ENCODE measurements at places on chromosomes 7 and 10.

GRCh38 chr7:101373812-101374614 is 11.3 kb downstream of the COL26A1 start:
- no peak for DNase-seq

DNA sequence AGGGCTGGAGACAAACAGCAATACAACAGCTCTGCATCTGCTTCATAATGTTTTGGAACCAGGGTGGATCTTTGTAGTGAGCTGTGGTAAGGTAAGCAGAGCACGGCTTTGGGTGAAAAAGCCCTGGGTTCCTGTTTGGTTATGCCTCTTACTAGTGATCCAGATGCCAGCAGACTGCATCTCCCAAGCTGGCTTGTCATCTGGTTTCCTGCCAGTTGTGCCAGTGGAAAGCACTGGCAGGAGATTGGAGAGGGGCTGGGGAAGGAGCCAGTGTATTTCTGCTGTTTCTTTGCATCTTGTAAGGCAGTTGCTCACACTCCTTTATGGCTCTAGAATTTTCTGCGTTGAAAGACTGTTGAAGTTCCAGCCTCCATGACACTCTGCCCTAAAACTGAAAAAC is 137.6 kb downstream of the TSPAN12 start:
- DNase-seq = no peak

DNA sequence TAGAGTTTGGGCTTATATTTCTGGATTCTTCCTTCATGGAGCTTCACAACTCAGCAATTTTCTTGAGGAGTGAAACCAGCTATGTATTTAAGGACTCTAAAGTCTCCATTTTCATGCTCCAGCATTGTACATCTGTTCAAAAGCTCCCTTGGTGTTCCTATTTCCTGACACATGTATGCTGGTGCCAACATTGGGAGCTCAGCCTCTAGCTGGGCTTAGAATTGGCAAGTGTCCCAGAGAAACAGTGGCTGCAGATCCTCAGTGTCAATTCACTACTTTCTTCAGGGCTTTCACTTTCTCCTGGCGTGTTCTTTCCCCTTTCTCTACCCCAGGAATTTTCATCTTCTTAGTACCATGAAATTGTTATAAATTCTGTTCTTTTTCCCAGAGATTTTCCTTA is 103.1 kb downstream of the ZNF467 start:
- no peak for DNase-seq

GRCh38 chr7:139041378-139042085 is 5.7 kb upstream of the ZC3HAV1L start:
- DNase-seq = no peak

- DNase-seq = no peak
These were observed 116.1 kb upstream of the ACBD5 start for GRCh38 chr10:27356738-27357137.

DNA sequence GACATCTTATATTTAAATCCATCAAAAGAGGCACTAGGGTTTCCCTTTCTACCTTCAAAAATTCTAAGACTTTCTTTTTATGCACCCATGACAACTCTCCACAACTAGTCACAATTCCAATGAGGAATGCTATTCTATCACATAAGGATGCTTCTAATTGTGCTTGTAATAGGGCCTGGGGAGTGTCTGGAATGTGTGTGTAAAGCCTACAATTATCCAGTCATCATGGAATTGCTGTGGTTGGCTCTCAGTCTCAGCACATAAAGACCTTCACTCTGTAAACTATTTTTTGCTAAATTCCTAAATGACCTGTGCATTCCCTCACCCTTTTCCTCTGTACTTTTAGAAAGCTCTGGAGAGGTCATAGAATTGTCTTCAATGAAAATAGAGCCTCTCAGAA is 86.7 kb downstream of the EPDR1 start:
- no peak for DNase-seq

GRCh38 chr7:104299777-104300176 is 28.6 kb upstream of the LHFPL3 start:
- DNase-seq = no peak

- DNase-seq = no peak
These were observed 42.6 kb downstream of the INPP5A start for GRCh38 chr10:132580143-132580542.

- DNase-seq = no peak
These were observed 16.0 kb downstream of the TWIST1 start for GRCh38 chr7:19101472-19101871.

- DNase-seq = no peak
These were observed 145.9 kb downstream of the PRKAG2 start for GRCh38 chr7:151731022-151731441.

DNA sequence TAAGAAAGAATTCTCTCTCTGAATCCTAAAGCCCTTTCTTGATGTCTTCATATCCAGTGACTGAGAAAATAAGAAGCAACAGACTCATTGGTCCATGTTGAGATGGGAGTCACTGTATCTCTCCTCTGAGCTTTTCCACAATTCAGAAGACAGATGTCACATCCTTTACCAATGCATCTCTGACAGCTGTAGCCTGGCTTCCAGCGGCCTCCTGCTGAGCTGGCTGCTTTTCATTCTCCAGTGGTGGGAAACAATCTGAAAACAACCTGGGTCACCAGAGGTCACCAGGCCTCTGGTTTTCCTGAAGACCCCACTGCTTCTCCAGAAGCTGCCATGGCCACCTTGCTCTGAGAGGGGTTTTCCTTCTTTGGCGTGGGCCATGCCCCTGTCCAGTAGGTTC is 18.3 kb upstream of the RPA3 start:
- DNase-seq = no peak
